ENCODE measurements at places on chromosomes 3 and 15.
A peak's percentile ranks its signal among the peaks of the same experiment; 100 is the strongest.

DNA sequence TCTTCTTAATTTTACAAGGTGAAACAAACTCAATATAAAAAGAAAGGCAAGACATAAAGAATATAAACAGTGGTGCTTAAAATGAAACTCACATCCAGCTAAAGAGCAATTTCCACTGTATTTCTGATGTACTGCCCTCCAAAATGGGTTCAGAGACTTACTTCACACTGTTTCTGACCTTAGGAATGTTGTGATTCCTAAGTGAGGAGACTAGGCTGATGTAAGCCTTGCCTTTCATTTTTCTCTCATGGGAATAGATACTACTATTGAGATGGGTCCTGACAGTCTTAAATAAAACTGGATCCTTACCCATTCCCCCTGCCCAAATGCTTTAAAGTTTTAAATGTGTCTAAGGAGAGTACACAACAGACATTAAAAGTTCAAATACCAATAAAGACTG, 86.9 kb downstream of the CBLB start:
- no peak for DNase-seq

GRCh38 chr15:61106889-61107288, 122.2 kb downstream of the RORA start:
- DNase-seq, result no peak

DNA sequence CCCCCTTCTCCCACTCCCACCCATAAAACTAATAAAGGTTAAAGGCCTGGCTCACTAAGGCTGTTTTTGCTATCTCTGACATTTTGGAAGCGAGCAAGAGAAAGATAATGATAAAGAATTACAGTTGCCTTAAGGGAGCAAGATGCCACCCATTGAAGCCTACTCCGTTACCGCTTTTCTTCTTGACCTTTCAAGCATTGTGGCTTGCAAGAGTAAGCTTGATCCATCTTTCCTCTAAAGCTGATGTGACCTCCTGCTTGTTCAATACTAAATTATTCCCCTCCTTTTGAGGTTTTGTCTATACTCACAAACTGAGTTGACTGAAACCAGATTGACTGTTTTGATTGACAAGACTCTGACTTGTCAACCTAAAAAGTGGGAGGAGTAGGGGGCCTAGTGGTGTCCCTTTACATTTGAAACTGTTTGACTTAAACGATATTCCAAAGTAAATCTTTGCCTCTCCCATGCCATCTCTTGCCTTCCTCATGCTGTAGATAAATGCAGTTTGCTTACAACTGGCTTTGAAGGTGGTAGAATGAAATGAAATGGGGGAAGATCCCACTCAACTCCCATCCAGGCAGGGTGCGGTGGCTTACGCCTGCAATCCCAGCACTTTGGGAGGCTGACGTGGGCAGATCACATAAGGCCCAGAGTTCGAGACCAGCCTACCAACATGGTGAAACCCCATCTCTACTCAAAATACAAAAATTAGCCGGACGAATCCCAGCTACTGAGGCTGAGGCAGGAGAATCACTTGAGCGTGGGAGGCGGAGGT, 8.0 kb downstream of the TRIM71 start:
- DNase-seq, result no peak

DNA sequence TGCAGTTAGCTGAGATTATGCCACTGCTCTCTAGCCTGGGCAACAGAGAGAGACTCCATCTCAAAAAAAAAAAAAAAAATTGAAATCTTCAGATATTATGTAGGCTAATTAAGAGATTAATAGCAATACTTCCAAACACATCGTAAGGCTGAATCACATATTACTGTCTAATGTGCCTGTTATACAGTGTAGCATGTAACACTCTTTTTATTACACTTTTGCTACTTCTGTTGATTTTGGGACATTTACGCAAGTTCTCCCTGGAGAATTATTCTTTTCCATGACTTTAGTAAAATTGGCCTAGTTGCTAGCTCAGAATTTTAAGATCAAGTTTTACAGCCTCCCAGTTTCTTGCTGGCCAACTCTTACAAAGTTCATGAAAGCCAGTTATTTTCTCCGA, 605.2 kb downstream of the NAALADL2 start:
- DNase-seq, result no peak

DNA sequence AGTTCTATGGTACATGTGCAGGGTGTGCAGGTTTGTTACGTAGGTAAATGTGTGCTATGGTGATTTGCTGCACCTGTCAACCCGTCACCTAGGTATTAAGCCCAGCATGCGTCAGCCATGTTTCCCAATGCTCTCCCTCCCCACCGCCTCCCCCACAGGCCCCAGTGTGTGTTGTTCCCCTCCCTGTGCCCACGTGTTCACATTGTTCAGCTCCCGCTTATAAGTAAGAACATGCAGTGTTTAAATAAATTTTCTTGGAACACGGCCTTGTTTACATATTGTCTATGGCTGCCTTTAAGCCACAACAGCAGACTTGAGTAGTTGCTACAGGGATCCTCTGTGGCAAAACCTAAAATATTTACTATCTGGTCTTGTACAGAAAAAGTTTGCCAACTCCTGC, 41.3 kb upstream of the CORO2B start:
- DNase-seq, result no peak

DNA sequence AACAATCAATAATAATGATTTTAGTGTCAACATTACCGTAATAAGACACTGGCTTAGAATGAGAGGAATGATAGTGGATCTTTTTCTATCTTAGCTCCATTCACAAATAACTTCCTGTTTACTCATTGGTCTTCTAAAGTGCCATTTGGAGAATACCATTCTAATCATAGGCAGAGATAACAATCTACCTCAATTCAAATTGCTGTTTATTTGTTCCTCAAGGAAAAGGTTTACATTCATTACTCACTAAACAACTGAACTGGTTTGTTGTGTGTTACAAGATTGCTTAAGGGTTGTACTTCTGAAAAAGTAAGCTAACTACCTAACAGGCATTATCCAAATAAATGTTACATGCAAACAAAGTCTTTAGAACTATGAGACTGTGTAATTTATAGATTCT, 8.1 kb upstream of the PCOLCE2 start:
- no peak for DNase-seq

- DNase-seq, result no peak
Measured at GRCh38 chr3:11346416-11346815, 74.2 kb downstream of the ATG7 start.

GRCh38 chr15:91192285-91192684, 92.2 kb downstream of the SV2B start:
- no peak for DNase-seq

GRCh38 chr3:44136421-44136820, 105.3 kb upstream of the TOPAZ1 start:
- no peak for DNase-seq

DNA sequence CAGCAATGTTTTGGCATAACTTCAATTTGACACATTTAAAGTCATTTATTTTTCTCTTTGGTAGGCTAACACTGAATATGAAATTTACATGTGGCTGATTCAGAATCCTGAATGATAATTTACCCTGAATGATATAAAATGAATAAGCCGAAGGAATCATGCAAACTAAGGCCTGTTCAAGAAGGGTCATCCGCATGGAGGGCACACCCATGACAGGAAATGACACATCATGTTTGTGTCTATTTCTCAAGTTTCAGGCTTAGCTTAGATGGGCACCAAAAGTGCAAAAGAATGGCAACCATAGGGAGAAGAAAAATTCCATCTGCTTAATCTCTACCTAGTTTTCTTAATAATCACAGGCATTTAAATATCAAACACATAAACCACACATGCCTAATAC, 141.5 kb downstream of the DUT start:
- DNase-seq, result peak; percentile 2

- DNase-seq, result no peak
Measured at GRCh38 chr15:83700082-83700481, 46.2 kb downstream of the ADAMTSL3 start.

DNA sequence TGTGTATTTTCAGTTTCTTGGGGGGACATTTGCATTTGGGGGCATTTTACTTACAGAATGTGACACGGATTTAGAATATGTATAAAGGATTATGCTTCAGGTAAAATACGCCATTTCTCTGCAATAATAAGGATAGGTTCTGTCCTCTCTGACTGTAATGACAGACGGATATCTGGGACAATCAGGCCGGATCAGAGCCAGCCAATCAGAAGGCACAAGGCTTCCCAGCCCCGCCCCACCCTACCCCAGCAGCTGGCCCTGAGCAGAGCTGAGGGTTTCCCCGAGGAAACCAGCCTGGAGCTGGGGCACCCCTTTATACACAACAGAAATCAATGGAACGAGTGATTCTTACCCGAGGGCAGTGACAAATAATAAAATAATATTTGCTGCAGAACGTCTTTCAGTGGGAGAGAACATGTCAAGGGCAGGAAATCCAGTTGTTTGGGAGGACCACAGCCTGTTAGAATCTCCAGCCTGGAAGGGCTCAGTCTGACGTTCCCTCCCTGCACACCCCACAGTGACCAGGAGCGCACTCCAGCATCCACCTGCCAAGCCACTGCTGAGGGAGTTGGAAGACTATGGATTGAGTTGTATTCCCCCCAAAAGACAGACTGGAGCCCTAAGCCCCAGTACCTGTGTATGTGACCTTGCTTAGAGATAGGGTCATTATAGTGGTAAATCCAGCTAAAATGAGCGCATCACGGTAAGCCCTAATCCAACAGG, 30.3 kb upstream of the SEC13 start:
- DNase-seq, result no peak

DNA sequence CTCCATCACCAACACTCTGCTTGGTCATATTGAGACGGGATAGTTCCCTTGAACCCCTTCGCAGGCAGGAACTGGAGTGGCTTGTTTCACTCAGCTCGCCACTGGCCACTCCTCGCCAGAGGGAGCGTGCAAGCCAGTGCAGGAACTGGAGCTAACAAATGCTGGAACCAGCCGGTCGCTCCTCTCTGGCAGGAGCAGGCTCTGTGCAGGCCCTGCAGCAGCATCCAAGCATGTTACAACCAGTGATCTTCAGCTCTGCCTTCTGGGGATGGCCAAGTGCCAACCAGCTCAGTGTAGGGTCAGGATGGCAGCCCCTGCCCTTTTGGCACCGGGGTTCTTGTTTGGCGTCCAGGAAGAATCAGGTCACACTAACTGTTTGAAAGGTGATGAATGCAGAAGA, 329.0 kb upstream of the AZI2 start:
- DNase-seq, result no peak

- DNase-seq, result no peak
Measured at GRCh38 chr15:62445244-62445643, 280.2 kb upstream of the C2CD4B start.

GRCh38 chr3:18501679-18502343, 76.7 kb upstream of the SATB1 start:
- peak; percentile 60 for DNase-seq

DNA sequence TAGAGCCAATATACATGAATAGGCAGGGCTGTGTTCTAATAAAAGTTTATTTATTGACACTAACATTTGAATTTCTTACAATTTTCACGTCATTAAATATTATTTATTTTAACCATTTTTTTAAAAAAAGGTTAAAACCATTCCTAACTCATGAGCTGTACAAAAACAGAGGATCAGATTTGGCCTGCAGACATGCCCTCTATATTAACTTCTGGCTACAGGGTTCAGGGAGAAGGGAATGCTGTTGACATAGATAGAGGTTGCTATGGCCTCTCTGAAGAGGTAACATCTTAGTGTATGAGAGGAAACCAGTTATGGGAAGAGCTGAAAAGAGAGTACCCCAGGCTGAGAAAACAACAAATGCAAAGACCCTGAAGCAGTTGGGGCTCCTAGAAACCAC, 19.1 kb upstream of the RAP2B start:
- DNase-seq, result no peak

DNA sequence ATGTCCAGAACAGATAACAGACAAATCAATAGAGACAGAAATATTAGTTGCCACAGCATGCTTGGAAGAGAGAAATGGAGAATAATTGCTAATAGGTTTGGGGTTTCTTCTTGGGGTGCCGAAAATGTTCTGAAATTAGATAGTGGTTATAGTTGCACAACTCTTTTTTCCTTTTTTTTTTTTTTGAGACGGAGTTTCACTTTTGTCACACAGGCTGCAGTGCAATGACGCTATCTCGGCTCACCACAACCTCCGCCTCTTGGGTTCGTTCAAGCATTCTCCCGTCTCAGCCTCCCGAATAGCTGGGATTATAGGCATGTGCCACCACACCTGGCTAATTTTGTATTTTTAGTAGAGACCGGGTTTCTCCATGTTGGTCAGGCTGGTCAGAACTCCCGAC, 163.3 kb downstream of the PLCH1 start:
- DNase-seq, result peak; percentile 39

DNA sequence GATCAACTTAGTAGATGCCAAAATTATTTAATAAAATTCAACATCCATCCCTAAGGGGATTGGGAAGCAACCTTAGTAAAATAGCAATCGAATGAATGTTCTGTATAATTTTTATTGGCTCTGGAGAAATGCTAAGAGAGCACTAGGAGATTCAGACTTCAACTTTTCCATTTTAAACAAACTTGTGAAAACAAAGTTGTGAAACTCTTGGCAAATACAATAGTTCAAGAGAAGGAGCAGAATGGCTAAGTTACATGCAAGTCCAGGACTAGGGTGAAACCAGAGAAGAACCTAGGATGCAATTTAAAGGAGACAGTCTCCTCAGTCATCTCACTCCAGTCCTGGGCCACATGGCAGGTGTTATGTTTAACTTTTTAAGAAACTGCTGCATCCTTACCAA, 16.7 kb upstream of the ZNF280D start:
- DNase-seq, result no peak

GRCh38 chr3:66133853-66134445, 86.9 kb upstream of the SLC25A26 start:
- DNase-seq, result no peak

DNA sequence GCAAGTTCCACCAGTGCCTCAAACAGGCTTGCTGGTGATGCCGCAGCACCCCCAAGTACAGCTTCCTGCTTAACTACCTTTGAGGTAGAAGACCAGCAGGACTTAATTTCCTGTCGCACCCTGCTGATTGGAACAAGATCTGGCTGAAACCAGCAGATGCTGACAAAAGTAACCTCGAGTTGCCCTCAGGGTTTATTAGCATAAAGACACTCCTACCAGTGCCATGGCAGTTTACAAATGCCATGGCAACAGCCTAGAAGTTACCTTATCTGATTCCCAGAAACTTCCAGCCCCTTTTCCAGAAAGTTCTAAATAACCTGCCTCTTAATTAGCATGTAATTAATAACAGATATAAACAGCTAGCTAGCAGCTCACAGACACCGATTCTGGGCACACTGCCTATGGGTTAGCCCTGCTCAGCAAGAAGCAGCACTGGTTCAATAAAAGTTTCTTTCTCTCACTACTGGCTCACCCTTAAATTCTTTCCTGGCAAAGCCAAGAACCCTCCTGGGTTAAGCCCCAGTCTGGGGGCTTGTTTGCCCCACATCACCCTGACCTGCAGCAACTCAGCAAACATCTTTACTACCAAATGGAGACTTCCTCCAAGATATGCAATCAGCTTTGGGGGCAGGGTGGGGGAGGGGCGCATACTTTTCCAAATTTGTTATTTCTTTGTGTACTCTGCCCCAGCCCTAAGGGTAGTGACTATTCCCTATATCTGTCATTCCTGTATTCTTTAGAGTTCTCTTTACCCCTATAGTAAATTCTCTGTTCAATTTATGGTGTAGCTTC, 54.2 kb downstream of the MAP4 start:
- no peak for DNase-seq

DNA sequence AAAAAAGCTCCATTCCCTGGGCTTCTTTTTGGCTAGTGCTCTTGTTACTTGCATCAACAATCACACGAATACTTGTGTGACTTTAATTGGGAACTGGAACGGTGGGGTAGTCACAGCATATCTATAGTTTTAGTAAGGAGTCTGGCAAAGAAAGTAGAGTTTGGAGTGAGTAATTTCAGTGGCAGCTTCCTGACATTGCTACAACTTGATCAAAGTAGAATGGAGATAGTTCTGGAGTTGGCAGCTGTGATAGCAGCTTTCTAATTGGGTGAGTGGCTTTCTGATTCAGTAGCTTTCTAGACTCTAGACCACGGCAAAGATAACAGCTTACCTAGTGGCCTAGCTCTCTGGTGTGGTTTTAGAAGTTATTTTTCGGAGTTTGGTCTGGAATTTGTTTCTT, 475.0 kb downstream of the TUSC7 start:
- no peak for DNase-seq

Measured in inflammatory macrophage treated with lipopolysaccharide for 1 hour (primary cell).